AG08396 (cell line): ENCODE measurements at places on chromosomes 5 and 9.

DNA sequence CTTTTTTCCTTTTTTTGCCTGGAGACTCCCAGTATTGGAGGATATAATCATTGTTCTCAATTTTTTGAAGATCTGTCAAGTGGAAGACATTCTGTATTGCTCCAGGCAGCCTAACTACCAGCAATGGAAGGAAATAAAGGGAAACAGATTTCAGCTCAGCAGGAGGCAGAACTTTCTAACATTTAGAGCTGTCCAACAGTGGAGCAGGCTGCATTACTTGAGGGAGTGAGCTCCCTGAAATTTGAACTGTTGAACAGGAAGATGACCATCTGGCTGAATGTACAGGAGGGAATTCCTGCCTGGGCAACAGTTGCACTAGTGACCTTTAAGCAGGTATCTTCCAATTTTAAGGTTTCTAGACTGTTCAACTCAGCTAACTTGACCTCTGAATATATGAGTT, 1.1 kb upstream of the GAPVD1 start:
- no peak for DNase-seq

- no peak for DNase-seq
Measured at GRCh38 chr5:65563777-65564176, 681 bp downstream of the PPWD1 start.

DNA sequence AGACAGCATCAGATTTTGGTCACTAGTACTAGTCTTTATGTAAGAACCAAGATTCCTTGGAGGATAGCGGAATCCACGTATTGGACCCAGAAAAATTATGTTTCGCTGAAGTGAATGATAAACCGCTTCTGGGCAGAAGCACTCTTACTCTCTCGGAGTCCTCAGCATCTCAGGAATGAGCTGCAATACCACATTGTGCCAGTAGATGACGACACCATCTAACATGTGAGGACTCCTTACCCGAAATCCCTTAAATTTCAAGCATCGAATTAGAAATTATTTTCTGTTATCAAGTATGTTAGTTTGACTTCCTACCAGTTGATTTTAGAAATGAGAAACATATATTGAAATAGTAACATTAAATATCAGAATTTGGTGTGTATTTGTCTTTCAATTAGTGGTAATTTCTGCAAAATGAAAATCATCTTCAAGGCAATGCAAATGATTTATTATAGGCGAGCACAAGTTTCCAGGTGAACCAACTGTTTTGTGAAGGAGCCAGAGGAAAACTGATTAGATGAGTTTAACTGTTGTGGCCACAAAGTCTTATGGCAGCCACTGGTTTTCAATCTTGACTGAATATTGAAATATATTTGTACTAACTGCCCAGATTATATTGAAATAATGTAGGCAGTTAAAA, 66.0 kb upstream of the CAMK4 start:
- DNase-seq: peak; percentile 54

- DNase-seq: no peak
Measured at GRCh38 chr9:127991757-127992274, 11.0 kb upstream of the EEIG1 start.

DNA sequence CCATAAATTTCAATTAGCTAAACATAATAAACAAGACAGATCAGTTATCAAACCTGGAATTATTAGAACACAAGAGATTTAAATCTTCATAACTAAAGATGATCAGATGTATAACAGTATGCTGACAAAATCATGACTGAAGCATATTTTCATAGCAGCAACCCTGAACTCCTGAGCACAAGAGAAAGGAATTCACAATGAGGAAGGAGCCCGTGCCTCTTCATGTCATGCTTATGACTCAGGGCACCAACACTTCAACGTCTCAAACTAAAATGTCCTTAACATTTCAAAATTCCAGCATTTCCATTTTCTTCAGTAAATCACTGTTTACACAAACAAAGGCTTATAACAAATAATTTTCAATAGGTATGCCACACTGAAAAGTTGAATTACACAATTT, 6.7 kb downstream of the AP3B1 start:
- DNase-seq: peak; percentile 58

GRCh38 chr5:129963359-129963758, 59.1 kb downstream of the CHSY3 start:
- DNase-seq: peak; percentile 14

GRCh38 chr5:125409234-125409860, 662.9 kb upstream of the ZNF608 start:
- DNase-seq: no peak

- no peak for DNase-seq
Measured at GRCh38 chr9:81649475-81650240, 39.7 kb downstream of the TLE1 start.

- DNase-seq: no peak
Measured at GRCh38 chr9:133515240-133515610, 9.5 kb downstream of the MYMK start.

DNA sequence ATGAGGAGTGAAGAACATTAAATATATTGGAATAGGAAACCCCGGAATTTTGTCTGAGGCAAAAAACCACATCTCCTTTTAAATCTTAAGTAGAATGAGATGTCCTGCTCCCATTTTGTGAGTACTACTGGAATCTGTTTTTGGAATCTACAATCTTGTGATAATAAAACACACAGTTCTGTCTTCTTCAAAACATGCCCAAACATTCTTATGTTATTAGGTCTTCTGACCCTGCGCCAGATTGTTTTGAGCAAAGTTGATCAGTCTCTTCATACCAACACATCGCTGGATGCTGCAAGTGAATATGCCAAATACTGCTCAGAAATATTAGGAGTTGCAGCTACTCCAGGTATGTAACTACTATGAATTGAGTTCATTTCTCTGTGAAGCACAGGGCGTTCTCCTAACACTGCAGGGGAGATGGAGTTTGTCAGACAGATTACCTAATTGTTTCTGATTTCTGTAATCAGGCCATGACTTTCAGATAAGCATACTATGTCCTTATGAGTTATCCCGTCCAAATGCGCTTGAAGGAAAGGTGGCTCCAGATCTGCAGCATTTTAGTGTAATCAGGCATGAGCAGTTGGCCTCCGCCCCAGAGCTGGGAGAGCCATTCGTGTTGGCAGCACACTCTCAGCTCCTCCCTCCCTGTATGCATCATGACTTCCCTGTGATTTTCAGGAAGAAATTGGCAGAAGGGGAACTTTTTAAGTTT, 88.0 kb downstream of the NLN start:
- peak; percentile 64 for DNase-seq

DNA sequence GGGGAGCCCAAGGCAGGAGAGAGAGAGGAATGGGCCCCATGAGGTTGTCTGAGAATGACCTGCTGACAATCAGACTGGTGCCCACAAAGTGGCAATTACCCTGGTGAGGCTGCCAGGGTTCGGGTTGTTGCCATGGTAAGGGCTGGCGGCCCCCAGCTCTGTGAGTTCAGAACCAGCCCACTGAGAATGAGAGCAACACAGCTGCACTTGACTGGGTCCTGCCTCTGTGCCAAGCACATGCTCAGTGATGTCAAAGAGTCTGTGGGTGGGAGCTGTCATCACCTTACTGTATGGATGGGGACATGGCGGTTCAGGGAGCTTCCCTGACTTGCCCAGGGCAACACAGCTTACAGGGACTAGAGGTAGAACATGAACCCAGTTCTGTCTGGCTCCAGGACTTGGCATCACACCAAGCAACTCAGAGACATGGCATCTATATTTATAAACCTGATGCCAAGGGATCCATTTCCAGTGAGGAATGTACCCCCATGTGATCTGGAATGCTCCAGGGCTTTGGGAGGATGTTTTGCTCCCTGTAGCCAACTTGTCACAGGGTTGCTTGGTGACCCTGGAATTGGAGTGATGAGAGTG, 38.2 kb upstream of the TEX48 start:
- no peak for DNase-seq

- DNase-seq: no peak
Measured at GRCh38 chr9:16755467-16756160, 114.9 kb downstream of the BNC2 start.

DNA sequence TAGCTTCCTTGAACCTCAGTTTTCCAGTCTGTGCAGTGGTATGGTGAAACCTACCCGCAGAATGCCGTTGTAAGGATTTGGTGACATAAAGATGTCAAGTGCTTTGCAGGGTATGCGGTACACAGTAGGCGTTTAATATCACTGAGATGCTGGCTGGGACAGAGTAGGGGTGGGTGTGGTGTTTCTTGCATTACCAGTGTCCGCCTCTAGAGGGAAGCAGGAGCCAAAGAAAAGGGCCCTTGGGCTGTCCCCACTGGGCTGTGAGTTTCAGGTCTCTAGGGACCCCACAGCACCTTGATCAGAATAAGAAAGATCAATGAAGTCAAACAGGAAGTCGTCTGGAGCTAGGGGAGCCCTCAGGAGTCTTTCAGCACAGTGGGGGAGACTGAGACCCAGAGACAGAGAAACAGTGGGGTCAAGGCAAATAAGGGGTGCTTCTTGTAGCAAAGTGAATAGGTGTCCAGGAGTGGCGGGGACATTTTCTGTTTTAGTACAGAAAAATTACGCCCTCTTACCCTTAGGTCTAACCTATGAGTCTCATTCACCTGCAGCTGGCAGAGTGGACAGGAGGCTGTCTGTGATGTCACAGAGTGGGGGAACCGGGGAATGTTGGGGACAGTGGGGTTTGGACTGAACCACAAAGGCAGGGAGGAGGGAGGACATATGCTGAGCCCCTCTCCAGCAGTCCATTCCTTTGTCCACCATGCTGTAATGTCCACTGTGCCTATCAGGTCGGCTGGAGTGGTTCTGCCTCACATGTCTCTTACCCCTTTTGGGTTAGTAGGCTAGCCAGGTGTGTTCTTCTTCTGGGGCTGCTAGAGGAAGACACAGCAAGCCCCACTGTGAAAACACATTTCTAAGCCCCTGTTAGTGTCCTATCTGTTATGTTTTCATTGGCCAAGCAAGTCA, 4.7 kb upstream of the TEX53 start:
- DNase-seq: peak; percentile 76

- no peak for DNase-seq
Measured at GRCh38 chr9:113651896-113652295, 188.4 kb downstream of the RGS3 start.

DNA sequence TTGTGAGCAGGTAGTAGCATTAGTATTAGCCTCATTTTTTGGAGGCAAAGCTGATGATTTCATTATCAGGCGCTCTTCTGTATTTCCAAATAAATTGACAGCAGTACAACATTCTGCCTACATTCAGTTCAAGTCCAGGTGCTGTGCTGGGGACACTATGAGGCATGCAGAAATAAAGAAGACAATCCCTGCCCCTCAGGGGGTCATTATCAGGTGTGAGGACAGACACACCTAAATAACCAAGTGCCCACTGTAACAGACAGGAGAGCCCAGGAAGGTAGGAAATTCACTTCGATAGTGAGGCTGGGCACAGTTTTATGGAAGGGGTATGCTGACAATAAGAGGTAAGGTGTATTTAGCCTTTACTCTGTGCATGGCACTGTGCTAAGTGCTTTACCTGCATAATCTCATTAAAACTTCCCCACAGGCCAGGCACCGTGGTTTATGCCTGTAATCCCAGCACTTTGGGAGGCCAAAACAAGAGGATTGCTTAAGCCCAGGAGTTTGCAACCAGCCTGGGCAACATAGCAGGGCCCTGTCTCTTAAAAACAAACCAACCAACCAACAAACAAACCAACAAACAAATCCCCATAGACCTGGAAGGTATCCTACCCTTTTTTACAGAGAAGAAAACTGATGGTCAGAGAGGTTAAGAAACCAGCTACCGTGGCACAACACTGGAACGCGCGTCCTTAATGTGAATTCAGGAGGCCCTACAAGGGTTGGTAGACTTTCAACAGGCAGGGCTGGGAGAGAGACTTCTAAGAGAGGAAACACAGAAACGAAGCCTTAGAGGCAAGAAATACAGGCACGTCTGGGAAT, 17.5 kb upstream of the GPX3 start:
- no peak for DNase-seq

DNA sequence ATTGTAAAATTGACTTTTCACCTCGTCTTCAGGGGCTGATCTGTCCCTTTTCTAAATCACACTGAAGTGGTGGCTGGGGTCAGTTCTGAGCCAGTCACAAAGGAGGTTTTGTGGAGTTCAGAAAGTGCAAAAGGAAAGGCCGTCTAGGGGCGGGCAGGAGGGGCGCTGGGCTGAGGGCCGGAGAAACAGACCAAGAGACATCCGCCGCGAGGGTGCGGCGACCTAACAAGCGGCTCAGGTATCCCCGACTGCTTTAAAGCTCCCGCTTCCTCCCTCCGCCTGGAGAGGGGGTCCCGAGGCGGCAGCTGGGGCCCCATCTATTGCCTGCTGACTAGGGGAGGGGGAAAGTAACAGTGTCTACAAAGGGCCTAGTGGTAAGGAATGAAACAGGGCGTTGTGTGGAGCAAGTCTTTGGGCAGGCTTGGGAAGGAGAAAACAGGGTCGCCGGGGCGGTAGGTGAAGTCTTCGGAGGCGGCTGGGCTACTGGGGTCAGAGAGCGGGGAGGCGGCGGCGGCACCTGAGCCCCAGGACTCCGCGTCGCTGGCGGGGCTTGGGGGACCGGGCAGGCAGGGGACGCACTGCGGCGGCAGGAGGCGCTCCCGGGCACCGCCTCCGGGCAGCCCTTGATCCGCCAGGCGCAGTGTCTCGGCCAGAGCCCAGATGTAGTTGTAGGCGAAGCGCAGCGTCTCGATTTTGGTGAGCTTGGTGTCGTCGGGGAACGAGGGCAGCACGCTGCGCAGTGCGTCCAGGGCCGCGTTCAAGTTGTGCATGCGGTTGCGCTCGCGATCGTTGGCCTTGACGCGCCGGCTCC, 950 bp downstream of the NEUROG1 start:
- no peak for DNase-seq

GRCh38 chr9:33354651-33355211, 47.6 kb downstream of the AQP7 start:
- no peak for DNase-seq

DNA sequence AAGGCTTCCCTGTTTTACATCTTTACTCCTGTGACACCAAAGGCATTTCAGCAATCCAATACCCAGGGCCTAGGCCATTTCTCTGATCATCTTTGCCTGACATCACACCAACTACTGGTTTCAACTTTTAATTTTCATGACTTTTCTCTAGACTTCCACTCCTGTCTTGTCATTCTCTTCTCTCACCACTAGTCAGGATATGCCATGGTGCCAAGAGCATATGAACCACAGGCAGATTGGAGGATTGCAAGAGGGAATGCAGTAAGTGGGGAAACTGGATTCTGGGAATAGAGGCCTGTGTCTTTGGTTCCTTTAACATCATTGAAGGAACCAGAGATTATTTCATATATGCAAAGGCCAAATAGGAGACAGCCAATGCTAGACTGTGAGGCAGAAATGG, 69.3 kb downstream of the ANKRD31 start:
- DNase-seq: peak; percentile 7

DNA sequence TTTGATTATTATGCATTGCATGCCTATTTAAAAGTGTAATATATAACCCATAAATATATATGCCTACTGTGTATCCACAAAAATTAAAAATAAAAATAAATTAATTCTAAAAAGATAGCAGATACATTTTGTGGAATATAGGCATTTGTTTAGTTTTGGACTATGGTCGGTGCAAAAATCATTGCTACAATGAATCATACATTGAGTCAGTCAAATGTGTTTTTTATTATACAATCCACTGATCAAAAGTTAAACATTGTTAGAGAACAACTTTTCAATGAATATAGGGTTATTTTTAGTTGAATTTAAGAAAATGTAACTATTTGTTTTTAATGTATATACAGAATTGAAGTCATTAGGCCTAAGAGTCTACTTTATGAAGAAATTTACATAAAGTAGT, 885.9 kb downstream of the EFNA5 start:
- no peak for DNase-seq

- DNase-seq: no peak
Measured at GRCh38 chr9:68492806-68493205, 47.9 kb downstream of the TMEM252 start.
